Right renal pelvis (tissue), 4 donors: ENCODE measurements at places on chromosomes 13 and 19. TPM values are rescaled to one million over a fixed set of nuclear protein-coding genes. Genes with fewer than 3 reads are reported as not detected.

- DNase-seq: no peak
These were observed 325.6 kb downstream of the COG6 start for GRCh38 chr13:39981056-39981455.

NAPSA gene
- polyA plus RNA-seq: 8.5 TPM

PTPRH gene
- not detected for polyA plus RNA-seq

- DNase-seq: no peak
These were observed at the start of gene FBN3 for GRCh38 chr19:8149261-8150094. Gene FBN3, minus strand, starts transcription at chr19:8149592. Its CDS starts 2,112 bp downstream, at chr19:8147480.

DNA sequence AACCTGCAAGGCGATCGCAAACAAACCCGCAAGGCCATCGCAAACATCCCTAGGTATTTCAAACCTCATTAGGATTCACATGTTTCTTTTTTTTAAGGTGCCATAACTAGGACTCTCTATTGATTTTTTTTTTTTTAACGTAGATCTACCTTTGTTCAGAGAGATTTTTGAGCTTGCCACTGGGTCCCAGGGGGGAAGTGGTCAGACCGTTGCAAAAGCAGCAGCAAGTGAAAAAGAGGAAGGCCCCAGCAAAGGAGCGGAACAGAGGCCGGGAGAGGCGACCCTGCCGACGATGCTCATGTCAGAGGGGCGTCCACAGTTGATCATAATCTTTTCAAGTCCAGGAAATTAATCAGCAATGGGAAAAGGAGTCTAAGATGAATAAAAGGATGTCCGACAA is 32.7 kb upstream of the FLT1 start:
- DNase-seq: no peak

- no peak for DNase-seq
These were observed 111.3 kb upstream of the MRI1 start for GRCh38 chr19:13652810-13653590.

DNA sequence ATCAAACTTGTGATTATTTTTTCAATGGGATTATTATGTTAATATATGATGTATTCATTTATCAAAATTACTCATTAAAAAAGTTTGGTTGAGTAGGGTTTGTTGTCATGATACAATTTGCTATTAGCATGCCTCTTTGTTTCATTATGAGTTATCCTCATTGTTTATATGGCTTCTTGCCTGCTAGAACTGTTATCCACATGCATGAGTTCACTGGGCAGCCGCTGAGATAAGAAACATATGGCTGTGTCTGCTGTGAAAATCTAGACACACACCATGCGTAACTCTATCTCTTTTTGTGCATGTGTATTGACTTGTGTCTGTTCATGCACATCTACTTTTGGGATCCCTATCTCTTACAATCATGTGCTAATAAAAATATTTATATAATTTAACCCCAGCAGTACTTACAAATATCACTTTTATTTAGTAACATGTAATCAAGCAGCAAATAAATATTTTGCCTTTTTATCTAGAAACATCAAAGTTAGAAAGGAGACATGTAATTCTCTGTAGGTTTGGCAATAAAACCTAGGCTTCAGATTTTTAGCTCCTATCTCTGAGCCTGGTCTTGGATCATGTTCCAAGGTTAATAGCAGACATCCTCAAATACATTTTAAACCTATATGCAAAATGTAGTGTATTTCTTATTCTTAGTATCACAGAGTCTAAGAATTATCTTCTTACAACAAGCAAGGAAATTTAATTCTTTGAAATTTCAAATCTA is 11.2 kb upstream of the KLF12 start:
- no peak for DNase-seq

DNA sequence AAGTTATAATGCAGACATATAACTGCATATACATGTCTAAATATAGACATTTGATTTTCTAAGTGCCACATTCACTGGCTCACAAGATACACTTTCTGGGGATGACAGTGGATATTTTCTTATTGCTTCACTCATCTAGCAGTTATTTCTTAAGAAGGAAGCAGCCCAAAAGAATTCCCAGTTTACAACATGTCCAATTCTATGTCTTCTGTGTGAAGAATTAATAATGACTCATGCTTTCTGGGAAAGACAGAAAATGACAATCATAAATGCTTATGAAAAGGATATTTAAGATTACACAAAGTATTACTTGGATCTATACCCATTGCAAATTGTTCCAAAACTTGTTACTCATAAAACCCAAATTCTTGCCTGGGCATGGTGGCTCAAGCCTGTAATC is 543.4 kb downstream of the SUCLA2 start:
- DNase-seq: no peak

OXGR1 gene
- polyA plus RNA-seq: 3.6 TPM

DNA sequence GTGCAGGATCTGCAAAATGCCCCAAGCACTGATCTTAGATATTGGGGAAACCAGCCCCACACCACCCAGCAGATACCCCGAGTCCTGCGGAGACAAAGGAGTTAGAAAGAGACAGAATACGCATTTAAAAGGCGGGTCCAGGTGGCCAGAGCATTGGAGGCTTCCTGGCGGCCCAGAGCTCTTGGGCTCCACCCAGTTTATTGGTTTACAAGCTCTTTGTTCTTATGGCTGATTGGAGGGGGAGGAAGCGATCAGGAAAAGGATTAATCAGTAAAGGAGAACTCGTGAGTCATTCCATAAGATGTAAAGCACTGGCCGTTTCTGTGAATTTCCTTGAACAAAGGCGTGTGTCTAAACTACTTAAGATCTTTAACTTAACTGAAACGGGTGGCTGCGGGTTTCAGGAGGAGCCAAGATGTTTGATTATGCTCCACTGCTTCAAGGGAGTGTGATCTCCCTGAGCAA is 926 bp downstream of the ZNF587 start:
- no peak for DNase-seq

MBD3L2 gene
- not detected for polyA plus RNA-seq

DNA sequence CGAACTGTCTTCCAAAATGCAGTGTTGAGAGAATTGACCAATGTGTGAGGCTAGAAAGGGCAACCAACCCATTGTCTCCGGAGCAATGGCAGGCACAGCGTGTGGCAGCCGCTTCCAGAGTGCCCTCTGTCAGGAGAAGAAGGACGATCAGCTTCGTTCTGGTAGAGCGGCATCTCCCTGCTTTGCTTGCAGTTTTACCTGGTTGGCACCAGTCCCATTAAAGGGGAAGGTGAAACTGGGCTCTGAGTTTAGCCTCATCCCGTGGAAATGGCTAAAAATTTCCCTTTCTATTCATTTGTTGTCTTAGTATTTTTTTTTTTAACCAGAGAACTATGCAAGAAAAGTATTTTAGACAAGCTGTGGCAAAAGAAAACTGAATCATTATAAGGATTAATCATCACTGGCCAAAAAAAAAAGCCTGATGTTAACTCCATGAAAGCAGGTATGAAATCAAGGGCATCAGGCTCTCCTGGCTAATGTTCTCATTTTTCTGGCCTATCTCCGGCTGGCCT is 81.5 kb upstream of the SLC7A1 start:
- DNase-seq: no peak

- DNase-seq: no peak
These were observed 57.2 kb downstream of the RNF17 start for GRCh38 chr13:24821207-24821606.

DNA sequence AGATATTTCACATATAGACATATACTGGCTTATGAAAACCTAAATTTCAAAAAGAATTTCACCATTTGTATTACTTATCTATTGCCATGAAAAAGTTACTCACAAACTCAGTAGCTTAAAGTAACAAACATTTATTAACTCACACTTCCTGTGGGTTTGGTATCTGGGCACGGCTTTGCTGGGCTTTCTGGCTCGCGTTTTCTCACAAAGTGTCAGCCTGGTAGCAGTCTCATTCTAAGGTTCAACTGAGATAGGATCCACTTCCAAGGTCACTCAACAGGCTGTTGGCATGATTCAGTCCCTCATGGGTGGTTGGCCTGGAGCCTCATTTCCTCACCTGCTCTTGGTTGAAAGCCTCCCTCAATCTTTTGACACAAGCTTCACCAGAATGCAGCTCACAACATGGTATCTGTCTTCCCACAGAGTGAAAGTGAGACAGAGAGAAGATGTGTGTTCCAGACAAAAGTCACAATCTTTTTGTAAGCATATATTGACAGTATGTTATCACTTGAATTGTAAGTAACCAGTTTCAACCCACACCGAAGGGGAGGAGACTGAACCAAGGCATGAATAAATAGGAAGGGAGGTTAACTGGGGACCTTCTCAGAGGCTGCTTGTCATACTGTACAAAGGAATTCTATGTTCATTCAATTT is 1065.8 kb upstream of the SPRY2 start:
- DNase-seq: no peak

- no peak for DNase-seq
These were observed 2.5 kb downstream of the SLC35E1 start for GRCh38 chr19:16569609-16570320.

DNA sequence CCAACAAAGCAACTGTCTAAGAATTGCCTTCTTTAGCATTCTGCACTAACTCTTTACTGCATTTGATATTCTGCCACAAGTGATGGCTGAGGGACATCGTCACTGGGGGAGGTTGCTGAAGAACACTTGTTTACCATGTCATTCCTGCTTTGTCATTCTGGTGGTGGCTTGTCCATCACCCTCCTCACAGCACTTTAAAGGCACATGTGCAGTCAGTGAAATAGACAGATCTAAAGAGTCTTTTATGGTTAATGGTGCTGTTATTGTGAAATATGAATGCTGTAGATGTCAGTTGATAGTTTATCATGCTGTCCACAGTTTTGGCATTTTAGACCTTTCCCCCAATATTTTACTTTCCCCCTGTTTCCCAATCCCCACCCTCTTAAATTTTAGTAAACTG is 120.9 kb upstream of the TSC22D1 start:
- DNase-seq: no peak

GRCh38 chr13:40553356-40553755 is 113.1 kb downstream of the FOXO1 start:
- no peak for DNase-seq

GRCh38 chr13:32426191-32426989 is 1.5 kb downstream of the N4BP2L1 start:
- no peak for DNase-seq

DNA sequence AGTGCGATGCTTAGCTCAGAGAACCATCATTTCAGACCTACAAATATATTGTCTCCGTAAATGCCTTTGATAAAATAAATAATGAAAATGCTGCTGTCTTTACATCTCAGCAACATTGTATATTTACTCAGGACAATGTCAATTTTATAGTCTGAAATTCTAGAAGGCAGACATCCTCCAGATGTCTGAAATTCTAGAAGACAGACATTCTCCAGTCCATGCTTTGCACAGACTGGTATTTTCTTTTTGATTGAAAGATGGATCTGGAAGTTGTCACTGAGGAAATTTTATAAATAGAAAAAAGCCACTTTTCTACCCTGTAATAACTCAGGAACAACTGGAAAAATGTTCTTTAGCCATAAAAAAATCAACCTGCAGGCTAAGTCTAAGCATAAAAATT is 2293.3 kb downstream of the PCDH9 start:
- no peak for DNase-seq

- DNase-seq: no peak
These were observed 733.9 kb upstream of the ARGLU1 start for GRCh38 chr13:107301724-107302374.

- no peak for DNase-seq
These were observed 1.4 kb upstream of the LRG1 start for GRCh38 chr19:4541114-4541805.

- DNase-seq: no peak
These were observed 99.9 kb downstream of the GNG7 start for GRCh38 chr19:2602391-2603181.

- DNase-seq: no peak
These were observed 32.2 kb downstream of the DEDD2 start for GRCh38 chr19:42185277-42185676.

FAM124A gene
- polyA plus RNA-seq: 4.3 TPM

DNA sequence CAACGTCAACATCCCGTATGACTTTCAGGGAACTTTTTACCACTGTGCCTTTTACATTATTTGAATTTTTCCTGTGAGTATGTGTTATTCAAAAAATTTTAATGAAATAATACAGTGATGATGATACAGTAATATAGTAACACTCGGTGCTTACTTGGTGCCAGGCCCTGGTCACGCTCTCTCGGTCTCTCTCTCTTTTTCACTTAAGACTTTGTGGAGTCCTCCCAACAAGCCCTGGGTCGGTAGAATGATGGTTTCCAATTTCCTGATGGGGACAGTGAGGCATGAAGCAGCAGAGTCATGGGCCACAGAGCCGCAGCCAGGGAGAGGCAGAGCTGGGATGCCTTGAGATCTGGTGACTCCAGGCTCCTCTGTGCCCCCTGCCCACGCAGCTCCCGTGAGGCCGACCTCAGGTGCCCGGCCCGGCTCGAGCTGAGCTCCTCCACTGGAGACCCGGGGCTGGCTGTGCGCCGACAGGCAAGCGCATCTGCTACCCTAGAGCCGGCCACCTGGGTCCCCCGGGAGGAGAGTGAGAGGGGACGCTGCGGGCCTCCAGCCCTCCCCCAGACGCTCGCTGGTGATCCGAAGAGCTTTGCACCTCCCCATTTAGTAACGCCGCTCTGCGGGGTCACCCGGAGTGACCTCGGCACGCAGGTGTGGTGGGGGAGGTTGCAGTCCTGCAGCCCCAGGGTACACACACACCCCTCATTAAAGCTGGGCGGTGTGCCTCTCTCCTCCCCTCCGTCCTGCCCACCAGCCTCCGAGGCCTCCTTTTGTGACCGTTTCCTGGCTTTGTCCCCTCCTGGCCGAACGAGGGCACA is 4.4 kb upstream of the SBK3 start:
- DNase-seq: peak; percentile 74

LIG4 gene
- 18.7 TPM for polyA plus RNA-seq

- DNase-seq: no peak
These were observed 308.6 kb downstream of the GPC6 start for GRCh38 chr13:93535251-93535650.

GRCh38 chr19:15249972-15250639 is 17.9 kb upstream of the EPHX3 start:
- no peak for DNase-seq

ELSPBP1 gene
- polyA plus RNA-seq: not detected

ANGPTL8 gene
- polyA plus RNA-seq: 0.52 TPM

- no peak for DNase-seq
These were observed 125.5 kb downstream of the POSTN start for GRCh38 chr13:37473035-37473434.

GRCh38 chr13:106318941-106319411 is 216.5 kb downstream of the EFNB2 start:
- no peak for DNase-seq

DNA sequence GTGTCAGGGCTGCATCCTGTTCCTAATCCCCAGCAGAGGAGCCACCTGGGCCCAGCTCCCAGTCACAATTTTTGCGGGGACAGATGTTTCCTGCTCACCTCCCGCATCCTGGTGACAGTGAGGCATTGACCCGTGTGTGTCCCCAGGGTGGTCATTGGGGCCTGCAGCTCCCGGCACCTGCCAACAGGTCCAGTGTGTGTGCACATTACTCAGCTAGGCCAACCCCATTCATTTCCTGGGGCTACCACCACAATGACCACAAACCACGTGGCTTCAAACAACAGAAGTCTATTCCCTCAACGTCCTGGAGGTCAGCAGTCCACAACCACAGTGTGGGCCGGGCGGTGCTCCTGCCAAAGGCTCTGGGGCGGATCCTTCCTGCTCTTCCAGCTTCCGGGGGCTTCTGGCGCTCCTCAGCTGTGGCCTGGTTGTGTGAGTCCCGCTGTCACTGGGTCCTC is 11.9 kb upstream of the F2RL3 start:
- DNase-seq: no peak
